ENCODE measurements at places on chromosomes 16 and 17. TPM values are rescaled to one million over a fixed set of nuclear protein-coding genes. Genes with fewer than 3 reads are reported as not detected.

DNA sequence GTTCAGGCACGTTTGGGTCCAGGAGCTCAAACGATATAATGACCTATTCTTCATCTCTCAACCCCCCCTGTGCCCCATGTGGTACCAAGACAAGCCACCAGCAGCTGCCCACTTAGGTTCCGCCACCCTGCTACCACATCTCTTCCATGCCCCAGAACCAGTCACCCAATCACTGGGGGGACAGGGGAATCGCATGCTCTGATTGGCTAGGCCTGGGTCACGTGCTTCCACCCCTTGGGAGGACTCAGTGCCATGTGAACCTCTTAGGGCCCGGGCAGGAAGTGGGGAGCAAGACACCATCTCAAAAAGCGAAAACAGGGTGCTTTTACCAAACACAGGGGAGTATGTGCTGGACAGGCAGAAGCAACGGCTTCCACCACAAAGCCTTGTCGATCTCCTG is 91.3 kb downstream of the KATNIP start:
- no peak for DNase-seq

The TBC1D3 gene
- not detected for polyA plus RNA-seq

GRCh38 chr16:10871157-10871991 is 5.6 kb upstream of the CIITA start:
- no peak for DNase-seq

DNA sequence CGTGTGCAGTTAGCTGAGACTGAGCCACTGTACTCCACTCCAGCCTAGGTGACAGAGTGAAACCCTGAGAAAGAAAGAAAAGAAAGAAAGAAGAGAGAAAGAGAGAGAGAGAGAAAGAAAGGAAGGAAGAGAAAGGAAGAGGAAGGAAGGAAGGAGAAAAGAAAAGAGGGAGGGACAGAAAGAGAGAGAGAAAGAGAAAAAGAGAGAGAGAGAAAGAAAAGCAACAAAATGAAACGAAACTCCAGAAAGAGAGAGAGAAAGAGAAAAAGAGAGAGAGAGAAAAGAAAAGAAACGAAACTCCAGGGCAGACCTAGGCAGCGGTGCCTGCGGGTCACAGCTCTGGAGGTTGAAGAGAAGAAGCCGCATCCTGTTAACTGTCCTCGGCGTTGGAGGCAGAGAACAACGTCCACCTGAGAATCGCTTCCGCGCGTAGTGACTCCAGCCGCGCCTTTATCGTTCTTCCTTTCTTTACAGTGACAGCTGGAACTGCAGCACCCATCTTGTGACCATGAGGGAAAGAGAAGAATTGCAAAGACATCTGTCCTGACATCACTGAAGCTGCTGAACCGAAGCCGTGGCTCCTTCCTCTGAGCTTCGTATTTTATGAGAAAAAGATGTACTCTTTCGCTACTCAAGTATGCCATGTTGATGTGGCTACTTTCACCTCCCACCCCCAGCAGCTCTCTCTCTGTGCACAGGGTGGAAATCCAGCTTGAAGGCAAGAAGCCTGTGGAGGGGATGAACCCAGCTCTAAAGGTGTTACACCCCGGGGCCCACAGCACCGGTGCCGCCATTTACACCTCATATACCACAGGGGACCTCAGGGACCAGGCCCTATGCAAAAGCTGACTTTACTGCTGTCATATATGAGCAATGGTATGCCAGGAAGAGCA is 56.9 kb upstream of the DOC2B start:
- no peak for DNase-seq

The KLHL10 gene
- polyA plus RNA-seq = 0.21 TPM

The EVPLL gene
- 1.7 TPM for polyA plus RNA-seq

GRCh38 chr17:41919165-41919817 is 540 bp upstream of the ACLY start:
- DNase-seq = peak; percentile 60
